Lower lobe of right lung (tissue), 2 donors: ENCODE measurements at places on chromosomes 16 and 17.

DNA sequence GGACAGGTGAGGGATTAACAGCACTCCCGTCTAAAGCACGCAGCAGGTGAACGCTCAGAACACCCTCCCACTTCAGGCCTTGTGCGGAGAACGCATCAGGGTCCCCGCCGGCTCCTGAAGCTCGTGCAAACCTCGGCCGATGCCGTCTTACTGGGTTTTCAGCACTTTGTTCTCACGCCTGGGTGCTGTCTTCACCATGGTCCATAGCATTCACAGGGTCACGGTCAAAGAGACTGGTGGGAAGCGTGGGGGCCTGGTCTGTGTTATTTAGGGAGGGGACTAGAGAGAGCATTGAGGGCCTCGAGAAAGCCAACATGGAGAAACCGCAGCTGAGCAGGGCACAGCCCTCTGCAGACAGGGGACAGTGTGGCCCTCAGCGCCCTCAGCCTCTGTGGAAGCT lies 26.6 kb downstream of the CIBAR2 start:
- DNase-seq = no peak

- DNase-seq = no peak
Measured at GRCh38 chr17:70261170-70261569, 91.8 kb downstream of the KCNJ2 start.

DNA sequence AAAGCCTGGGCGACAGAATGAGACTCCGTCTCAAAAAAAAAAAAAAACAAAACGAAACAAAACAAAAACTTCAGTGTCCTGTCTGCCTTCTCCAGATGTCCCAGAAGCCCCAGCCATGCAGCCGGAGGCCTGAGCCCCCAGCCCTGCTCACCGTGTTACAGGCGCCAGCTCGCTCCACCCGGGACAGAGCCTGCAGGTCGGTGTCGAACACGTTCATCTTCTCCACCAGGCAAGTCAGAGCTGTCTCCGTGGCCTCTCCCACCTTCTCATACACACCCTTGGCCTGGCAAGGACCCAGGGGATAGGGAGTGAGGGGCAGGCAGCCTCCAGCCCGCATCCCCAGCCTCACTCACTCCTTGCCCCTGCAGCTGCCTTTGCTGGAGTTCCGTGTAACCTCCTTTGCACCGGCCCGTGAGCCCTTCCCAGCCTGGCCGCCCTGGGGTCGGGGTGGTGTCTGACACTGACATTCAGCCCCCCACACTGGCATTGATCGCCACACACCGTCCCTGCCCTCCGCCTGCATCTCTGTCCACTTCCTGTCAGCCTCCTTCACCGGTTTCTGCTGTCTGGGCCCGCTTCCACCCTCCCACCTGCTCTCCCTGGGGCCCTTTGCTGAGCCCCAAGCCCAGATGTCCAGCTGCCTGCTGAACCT lies 20.9 kb downstream of the ATP2A3 start:
- DNase-seq = no peak

DNA sequence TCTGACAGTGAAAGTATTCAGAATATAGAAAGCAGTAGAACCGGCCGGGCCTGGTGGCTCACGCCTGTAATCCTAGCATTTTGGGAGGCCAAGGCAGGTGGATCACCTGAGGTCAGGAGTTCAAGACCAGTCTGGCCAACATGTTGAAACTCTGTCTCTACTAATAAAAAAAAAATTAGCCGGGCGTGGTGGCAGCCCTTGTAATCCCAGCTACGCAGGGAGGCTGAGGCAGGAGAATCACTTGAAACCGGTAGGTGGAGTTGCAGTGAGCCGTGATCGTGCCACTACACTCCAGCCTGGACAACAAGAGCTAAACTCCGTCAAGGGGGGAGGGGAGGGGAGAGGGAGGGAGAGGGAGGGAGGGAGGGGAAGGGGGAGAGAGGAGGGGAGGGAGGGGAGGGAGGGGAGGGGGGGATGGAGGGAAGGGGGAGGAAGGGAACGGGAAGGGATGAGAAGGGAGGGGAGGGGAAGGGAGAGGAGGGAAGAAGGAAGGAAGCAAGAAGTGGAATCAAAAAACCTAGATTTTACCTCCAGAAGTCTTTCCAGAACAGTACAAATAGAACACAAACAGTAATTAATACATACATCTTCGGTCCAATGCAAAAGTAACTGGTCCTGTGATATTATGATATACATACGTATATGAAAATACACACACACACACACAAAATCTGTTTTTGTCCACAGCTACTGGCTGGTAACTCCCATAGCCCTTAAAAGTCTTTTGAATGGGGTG lies 10.9 kb upstream of the NT5C start:
- no peak for DNase-seq

GRCh38 chr16:3401719-3402397 lies 843 bp downstream of the ZNF174 start:
- no peak for DNase-seq

DNA sequence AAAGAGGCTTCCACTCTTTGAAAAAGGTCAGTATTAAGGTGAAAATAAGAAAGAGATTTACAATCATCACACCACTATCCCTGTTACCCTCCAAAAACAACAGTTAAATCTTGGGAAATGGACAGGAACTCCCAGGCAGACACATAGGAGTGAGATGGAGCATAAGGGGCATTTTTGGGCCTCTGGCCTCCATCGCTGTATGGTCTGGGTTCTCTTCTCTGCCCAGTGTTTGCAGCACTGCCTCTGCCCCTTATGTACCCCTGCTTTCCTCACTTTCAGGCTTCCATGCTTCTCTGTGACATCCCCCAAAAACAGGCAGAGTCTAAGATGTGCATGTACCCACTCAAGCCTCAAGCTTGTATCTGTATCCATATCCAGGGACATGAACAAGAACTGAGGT lies 630 bp upstream of the HOXB2 start:
- no peak for DNase-seq

GRCh38 chr17:4949321-4950074 lies 1.2 kb upstream of the PFN1 start:
- peak; percentile 87 for DNase-seq

DNA sequence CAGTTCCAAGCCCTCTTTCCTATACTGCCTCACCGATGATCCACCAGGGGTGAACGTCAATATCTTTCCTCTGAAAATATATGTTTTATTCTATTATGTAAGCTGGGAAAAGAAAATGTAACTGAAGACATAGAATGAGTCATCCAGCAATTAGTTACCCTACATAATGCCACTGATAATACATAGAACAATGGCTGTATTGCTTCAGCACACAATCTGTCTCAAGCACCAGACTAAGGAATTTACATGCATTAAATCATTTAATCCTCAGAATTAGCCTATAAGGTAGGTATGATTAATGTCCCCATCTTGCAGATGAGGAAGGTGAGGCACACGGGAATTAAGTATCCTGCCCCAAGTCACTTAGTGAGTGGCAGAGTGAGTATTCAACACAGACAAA lies 472.8 kb downstream of the TOX3 start:
- DNase-seq = no peak

- no peak for DNase-seq
Measured at GRCh38 chr17:79224903-79225302, 150.3 kb downstream of the ENGASE start.

GRCh38 chr17:11953924-11954323 lies 43.4 kb downstream of the ZNF18 start:
- DNase-seq = no peak

GRCh38 chr17:27471321-27472269 lies 15.3 kb downstream of the KSR1 start:
- no peak for DNase-seq

GRCh38 chr17:15999974-16000827 lies 577 bp downstream of the TTC19 start:
- DNase-seq = no peak

- no peak for DNase-seq
Measured at GRCh38 chr17:39591958-39592954, 15.5 kb downstream of the NEUROD2 start.

- no peak for DNase-seq
Measured at GRCh38 chr16:11218604-11218962, 37.4 kb downstream of the SOCS1 start.

- DNase-seq = no peak
Measured at GRCh38 chr16:78515421-78515820, 416.0 kb downstream of the WWOX start.

DNA sequence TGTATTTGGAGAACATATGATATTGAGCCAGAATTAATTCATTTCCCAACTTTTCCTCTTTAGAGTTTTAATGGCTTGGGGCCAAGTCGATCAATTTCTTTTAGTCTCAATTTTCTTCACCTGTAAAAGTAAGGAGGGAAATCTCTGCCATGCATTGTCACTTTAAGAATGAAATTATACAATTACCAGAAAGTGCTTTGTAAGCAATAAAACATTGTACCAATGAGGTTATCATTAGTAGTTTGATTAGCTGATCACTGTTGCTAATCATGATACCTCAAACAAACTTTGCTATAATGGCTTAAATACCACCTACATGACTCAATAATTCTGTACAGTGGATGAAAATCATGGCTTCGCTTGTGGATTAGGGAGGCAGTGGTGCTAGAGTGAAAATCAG lies 1525.8 kb upstream of the GOT2 start:
- no peak for DNase-seq

DNA sequence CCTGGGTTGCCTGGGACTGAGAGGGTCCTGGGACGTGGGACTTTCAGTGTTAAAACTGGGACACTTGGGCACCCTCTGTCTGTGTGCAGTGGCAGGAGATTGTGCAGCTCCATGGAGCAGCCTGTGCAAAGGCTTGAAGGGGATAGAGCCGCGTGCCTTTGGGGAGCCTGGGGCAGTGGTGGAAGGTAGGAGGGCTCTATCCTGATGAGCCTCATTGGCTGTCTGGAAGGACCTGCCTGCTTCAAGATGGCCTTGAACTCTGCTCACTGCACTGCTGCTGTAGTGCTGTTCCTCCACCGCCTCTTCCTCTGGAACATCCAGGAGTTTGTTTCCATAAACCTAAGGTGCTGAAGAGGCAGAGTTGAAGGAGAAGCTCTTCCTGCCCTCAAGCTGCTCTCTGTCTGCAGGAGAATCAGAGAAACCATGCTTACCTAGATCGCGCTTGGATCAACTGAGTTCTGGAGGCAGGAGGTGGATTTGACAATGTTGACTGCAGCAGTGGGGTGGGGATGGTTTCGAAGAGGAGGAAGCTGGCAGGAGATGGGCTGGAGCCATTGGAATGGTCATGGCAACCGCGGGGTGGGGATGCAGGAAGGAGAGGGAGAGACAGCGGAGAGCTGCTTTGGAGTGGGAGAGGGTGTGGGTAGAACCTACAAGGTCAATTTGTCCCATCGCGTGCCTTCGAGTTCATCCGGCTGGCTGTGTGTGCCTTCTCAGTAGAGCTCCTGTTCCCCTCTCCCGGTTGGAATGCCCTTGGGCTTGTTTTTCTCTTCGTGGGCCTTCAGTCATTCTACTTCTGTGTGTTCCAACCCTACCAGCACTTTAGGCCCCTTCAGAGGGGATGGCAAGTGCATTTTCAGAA lies 3.7 kb downstream of the RMI2 start:
- no peak for DNase-seq

DNA sequence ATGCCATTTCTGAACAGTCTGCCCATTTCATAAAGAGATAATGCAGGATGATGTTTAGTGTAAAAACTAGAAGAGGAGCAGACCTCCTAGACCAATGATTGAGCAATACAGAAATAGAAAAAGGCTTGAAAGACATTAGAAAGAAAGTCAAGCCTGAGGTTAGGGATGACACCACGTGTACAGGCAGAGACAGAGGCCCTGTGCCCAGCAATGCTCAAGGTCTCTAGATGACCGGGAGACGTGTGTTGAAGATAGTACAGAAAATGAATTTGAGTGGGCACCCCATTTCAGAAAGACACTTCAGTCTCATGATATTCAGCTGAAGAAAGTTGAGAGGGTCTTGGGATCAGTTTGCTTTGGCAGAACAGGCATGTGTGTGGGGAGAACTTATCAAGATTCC lies 5.4 kb downstream of the GID4 start:
- DNase-seq = no peak

DNA sequence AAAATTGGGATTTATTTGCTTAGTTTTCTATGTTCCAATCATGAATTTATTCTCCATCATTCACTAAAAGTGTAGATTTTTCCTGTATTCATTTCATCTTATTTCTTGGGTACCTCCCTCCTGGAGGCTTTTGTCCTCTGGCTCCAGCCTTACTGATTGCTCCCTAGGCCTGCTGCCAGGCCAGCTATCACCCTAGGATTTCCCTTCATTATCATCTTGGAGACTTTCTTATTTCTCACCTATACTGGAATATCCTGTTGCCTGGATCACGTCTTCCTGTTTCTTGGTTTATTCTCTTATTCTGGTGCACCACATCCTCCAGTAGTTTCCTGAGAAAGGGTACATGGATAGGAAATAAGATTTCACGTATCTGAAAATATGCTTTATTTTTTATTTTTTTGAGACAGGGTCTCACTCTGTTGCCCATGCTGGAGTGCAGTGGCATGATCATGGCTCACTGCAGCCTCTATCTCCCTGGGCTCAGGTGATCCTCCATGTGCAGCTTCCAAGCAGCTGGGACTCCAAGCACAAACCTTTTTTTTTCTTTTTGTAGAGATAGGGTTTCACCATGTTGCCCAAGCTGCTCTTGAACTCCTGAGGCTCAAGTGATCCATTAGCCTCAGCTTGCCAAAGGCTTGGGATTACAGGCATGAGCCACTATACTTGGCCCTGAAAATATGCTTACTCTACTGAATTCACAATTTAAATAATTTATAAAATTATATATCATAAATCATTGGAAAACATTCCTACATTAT lies 13.3 kb upstream of the KPNB1 start:
- DNase-seq = no peak

GRCh38 chr16:89136931-89137330 lies 34.6 kb upstream of the CDH15 start:
- DNase-seq = no peak

GRCh38 chr17:74843352-74843627 lies 16.4 kb downstream of the GRIN2C start:
- DNase-seq = no peak

- no peak for DNase-seq
Measured at GRCh38 chr17:28057731-28058246, 15.3 kb downstream of the NLK start.

DNA sequence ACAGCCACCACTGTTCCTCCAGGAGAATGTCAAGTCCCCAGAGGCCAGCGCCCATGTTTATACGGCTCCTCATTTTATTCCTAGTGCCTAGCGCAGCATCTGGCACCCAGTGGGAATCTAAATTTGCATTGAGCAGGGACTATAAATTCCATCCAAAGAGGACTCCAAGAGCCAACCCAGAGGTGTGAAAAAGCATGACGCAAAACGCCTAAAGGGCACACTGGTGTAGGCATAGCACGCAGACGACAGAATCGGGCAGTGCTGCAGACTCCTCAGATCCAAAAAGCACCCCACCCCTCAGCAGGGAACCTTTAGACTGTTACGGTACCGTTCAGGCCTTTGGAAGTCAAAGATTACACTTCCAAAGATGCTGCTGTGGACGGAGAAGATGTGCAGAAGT lies 19.5 kb downstream of the TEKT5 start:
- DNase-seq = no peak
